ENCODE measurements at places on chromosomes 16 and 17. TPM values are rescaled to one million over a fixed set of nuclear protein-coding genes. Genes with fewer than 3 reads are reported as not detected.

COX4I1 gene
- total RNA-seq, result 419 TPM

DNA sequence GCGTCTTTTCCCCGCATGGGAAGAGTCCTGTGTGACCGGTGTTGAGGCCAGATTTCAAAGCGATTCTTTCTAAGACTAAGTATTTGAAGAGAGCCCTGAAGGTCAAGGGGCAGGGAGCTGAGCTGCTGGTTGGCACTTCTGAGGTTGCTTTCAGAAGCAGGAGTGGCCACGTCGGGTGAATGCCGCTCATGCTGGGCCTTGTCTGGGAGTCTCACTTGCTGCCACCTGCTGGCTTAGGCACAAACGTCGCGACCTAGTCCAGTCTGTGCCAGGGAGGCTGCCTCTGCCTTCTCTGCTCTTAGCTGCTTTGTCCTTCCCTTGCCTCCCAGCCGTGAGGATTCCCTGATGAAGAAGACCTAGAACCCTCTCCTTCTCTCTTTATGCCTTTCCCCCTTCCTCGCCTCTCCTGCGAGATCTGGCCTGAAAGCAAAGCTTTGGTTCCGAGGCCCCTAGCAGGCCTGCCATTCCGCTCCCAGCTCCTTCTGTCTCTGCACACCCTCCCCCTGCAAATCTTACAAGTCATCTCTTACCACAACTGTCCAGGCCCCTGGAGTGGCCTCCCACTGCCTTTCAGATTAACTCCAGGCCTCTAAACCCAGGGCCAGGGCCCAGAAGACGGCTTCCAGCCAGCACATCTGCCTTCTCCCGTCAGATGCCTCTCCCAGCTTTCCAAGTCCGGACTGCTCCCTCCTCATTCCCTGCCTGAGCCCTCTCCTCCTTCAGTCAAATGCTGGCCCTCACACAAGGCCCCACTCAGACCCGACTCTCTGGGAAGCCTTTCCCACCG, 11.4 kb downstream of the CTNS start:
- no peak for DNase-seq

FAM20A gene
- total RNA-seq, result 25.6 TPM

MGAT5B gene
- total RNA-seq, result 1.1 TPM

CIITA gene
- total RNA-seq, result 10.0 TPM

DNA sequence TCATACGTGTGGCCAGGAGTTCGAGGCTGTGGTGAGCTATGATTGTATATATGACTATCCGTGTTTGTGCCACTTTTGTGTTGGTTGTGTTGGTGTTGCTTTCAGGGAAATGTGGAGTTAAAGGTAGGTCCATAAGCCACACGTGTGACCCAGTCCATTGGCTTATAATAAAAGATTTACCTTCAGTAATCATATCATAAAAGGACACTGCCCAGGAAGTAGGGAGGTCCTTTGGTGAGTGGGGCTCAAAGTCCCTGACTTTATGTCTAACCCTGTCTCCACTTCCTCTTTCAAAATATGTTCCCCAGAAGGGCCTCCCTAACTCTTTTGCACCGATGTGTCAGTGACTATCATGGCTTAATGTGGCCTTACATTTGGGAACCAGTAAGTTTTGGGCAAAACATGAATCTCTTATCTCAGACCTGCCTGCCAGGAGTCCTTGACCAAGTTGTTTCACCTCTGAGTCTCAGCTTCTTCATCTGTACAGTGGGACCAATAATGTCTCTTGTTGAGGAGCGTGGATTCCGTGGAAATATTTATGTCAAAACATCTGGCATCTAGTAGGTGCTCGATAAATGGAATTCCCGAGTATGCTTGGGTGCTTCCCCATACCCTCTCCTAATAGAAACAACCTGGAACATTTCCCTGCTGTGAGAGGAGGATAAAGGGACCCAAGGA, 4.8 kb downstream of the TNP2 start:
- DNase-seq, result no peak

KRTAP1-1 gene
- not detected for total RNA-seq

DNA sequence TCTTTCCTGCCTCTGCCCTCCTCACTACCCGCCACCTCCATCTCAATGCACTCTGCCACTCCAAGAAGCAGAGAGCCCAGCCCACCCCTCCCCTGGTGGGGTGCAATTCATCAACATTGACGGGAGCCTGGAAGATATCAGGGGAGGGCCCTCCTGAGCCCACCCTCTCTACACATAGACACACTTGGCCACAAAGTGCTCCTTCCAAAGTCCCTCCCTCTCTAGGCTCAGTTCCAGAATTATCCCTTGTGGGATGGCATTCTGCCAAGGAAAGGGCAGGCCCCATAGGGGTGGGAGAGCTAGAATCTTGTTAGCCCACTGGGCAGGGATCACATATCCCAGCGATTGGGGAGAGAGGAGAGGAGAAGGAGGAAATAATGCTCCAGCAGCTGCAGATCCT, 66.2 kb downstream of the TMEM132E start:
- DNase-seq, result no peak

DNA sequence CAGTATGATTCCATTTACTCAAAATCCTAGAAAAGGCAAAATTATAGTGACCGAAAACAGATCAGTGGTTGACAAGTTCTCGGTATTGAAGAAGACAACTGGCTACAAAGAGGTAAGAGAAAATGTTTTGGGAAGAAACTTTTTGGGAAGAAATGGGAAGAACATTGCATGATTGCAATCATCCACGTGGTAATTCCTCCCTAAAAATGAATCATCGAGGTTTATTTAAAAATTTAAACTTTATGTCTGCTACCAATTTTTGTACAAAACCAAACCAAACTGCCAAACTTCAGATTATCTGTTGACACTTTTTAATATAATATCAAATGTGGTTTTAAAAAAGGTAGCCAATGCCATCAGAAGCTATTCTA, 8.1 kb downstream of the SMURF2 start:
- DNase-seq, result no peak

DNA sequence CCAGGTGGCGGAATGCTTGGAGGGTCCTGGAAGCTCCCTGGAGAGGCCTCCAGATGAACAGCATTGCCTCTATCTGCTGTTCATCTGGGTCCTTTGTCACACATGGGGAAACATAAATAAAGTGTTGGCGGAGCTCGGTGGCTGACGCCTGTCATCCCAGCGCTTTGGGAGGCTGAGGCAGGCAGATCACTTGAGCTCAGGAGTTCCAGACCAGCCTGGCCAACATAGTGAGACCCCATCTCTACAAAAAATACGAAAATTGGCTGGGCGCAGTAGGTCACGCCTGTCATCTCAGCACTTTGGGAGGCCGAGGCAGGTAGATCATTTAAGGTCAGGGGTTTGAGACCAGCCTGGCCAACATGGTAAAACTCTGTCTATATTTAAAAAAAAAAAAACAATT, 2.2 kb downstream of the MYADML2 start:
- no peak for DNase-seq

GRCh38 chr16:4373909-4374742, 2.5 kb downstream of the VASN start:
- no peak for DNase-seq

- DNase-seq, result no peak
These were observed 171.9 kb upstream of the RPH3AL start for GRCh38 chr17:524406-524950.

ZP2 gene
- not detected for total RNA-seq

DNA sequence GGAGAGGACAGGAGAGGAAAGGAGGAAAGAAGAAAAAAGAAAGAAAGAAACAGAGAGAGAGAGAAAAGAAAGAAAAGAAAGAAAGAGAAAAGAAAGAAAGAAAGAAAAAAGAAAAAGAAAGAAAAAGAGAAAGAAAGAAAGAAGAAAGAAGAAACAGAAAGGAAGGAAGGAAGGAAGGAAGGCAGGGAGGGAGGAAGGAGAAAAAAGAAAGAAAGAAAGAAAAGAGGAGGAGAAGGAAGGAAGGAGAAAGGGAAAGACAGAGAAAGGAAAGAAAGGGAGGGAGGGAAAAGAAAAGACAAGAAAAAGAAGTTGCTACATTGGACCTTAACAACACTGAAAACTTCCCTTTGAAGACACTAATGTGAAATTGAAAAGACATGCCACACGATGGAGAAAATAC, 56.6 kb upstream of the CCL2 start:
- DNase-seq, result no peak

DNA sequence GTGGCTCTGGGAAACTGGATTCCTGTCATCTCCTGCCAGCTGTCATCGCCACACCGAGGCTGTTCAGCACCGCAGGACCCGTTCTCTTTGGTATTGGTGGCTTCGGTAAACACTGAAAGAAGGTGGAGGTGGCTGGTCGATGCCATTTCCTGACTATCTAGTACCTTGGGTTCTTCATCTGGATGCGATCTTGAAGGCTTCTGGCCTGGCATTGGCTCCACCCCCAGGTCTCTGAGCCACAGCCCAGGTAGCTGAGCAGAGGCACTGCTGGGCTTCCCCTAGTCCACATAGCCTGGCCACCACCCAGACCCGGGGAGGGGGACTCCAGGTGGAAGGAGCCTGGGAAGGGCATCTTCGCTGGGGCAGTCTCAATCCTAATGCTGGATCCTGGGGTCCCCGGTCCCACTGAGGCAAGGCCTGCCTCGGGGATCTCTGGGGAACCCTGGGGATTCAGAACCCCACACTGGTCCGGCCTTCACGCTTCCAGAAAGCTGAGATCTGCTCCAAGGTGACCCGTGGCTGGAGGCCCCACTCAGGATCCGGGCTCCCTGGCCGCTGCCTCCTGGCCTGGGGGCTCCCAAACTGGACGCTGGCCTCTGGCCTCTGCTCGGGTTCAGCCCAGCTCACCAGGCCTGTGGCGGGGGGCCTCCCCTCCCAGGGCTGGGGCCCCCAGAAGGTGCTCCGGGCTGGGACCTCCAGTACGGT, 1.8 kb downstream of the C16orf54 start:
- no peak for DNase-seq

TLCD2 gene
- total RNA-seq, result 30.1 TPM

GRCh38 chr17:17760872-17761550, 75.8 kb downstream of the SREBF1 start:
- no peak for DNase-seq

DNA sequence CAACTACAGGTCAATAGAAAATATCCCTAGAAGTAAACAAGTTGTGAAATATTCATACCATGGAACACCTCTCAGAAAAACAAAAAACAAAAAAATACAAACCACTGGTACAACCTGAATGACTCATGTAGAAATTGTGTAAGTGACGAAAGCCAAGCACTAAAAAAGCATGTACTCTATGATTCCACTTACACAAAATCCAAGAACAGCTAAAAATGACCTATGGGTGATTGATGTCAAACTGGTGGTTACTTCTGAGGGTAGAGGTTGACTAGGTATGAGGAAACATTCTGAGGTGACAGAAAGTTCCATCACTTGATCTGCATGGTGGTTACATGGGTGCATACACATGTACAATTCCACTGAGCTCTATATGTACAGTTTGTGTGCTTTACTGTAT, 31.1 kb downstream of the DHRS7C start:
- no peak for DNase-seq

DNA sequence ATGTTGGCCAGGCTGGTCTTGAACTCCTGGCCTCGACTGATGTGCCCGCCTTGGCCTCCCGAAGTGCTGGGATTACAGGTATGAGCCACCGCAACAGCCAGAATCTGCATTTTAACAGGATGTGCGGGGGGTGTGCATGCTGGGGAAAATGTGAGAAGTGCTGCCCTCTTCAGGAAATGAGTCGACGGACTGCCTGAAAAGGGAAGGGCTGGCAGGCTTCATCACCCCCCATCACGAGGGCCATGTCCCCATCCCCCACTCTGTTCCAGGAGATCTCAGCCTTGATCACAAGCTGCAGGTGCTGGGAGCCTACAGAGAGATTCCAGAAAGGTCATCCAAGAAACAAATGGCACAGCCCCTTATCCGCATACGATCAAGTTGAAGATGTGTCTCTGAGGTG, 195.3 kb upstream of the RPL38 start:
- DNase-seq, result no peak

DNA sequence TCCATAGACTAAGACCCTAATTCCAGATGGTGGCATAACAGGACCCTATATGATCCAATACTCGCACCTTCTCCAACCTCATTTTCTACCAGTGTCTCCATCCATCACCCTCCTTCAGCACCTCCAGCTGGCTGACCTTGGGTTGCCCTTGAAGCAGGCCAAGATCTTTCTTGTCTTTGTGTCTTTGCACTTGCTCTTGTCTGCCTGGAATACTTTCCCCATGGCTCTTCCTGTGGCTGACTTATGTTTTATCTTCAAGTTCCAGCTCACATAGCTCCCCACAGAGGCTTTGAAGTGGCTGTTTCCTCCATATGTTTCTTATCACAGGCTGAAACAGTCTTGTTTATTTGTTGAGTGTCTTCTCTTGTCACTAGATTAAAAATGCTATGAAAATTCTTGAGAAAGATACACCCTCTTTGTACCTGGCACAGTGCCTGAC, 29.6 kb upstream of the MMD start:
- DNase-seq, result no peak
